ENCODE measurements at places on chromosomes 2 and 18.

DNA sequence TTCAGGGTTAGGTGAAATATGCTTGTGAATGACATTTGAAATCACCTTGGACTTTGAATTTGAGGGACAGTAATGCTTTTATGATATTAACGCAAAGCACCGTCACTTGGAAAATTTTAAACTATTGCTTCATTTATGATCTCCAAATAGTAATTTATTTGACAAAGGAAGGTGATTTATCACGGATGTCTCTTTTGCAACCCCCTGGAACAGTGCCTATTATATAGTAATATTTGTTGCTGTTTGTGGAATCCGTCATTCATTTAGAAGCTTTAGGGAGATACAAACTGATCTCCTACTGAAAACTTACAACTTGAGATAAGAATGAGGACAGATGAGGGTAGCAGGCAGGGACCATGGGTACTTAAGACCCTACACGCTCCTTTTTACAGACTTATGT lies 10.7 kb upstream of the ZEB2 start:
- no peak for DNase-seq

DNA sequence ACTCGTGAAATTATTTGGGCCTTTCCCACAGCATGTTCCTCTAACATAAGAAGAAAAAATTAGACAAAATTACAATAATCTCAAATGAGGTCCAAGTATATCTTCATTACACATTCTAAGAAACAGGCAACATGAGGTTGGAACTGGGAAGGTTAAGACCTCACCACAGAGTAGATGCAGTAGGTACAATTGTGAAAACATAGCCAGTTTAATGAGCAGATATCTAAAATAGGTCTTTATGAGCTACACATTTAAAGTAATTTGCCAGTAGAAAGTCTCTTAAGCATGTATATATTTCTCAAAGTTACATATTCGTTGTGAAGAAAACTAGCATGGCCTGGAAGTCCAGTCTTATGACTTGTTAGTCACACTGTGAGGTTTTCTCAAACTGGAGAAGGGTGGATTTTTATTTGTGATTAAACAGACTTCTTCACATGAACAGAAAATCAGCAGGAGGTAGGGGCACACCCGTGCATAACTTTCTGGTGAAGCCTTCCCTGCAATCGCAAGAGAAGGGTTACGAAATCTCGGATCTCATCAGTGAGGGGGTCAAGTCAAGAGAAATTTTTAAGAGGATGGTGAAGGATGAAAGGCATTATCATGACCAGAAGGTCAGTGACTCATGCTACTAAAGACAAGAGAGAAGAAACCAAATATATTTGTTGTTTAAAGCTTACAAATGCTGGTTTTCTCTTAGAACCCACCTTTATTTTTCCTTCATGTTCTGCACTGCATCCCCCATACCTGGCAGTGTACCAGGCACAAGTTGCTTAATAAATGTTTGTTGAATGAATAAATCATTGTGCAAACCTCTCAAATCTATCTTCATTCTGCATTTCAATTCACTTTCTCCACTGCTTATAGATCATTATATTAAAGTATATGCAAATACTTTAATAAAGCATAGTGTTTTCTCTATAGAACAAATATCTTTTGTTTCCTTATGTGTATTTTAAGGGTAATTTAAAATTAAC lies 5.1 kb upstream of the RAB27B start:
- no peak for DNase-seq

GRCh38 chr2:134284119-134284670 lies 30.3 kb downstream of the MGAT5 start:
- DNase-seq, result no peak

- DNase-seq, result no peak
Measured at GRCh38 chr2:74099835-74100234, 47.9 kb downstream of the BOLA3 start.

- no peak for DNase-seq
Measured at GRCh38 chr2:225090746-225091145, 48.5 kb upstream of the DOCK10 start.

- DNase-seq, result no peak
Measured at GRCh38 chr2:47127862-47128543, 27.1 kb downstream of the STPG4 start.

DNA sequence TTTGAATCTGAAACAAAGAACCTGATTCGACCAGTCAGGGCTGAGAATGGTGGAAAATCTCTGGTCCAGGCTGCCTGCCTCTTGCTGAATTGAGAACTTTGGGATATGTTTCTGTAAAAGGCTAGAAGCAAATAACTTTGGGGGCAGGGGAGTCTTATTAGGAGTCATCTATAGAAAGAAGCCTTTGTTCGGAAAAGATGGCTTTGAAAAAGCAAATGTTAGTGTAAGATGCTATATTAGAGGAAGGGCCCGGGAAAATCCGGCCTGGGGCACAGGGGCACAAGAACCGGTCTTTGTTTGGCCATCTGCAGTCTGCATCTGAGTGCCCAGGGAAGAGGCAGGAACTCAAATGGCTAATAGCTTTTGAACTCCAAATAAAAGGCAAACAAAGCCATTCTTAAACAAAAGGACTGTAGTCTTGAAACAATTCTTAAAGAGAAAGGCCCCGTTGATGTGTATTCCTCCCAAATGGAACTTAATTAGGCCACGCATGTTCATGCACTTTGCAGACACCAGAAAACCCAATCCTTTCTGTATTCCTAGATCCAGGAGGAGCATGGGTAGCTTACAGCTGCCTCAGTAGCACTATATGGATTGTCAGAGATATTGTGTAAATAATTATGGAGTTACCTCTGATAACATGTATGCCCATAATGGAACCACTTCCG lies 180.0 kb upstream of the ARL4C start:
- DNase-seq, result no peak

DNA sequence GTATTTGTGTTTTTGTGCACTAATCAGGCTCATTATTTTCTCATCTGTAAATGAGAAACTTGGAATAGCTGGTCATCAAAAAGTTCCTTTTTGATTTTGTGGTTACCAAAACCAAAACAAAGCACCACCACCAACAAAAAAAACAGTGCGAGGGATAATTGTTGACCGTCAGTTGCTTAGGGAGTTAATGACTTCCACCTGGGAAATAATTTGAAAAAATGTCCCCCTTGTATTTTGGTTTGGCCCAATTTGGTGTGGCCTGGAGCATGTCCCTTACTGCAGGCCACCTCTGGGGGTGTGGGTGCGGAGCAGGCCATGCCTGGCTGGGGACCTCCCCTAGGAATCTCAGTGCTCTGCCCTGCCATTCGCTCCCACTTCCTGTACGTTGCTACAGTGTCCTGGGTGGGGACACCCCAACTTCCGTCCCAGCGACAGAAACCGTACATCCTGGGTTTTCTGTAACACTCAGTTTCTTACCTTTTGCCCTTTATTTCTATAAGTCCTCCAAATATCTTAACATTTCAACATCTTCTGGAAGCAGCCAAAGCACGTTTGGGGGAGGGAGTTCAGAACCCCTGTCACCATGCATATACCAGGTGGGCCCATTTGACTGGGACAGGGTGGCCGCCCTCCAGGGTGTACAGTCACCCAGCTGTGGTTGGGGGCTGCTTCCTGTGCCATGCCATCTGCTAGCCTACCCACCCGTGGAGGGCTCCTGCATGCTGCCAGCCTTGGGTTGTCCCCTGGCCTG lies 31.3 kb downstream of the NCK2 start:
- no peak for DNase-seq

- DNase-seq, result no peak
Measured at GRCh38 chr18:45522371-45522770, 92.9 kb upstream of the SLC14A2 start.

GRCh38 chr2:238358769-238359168 lies 38.5 kb downstream of the TRAF3IP1 start:
- no peak for DNase-seq

DNA sequence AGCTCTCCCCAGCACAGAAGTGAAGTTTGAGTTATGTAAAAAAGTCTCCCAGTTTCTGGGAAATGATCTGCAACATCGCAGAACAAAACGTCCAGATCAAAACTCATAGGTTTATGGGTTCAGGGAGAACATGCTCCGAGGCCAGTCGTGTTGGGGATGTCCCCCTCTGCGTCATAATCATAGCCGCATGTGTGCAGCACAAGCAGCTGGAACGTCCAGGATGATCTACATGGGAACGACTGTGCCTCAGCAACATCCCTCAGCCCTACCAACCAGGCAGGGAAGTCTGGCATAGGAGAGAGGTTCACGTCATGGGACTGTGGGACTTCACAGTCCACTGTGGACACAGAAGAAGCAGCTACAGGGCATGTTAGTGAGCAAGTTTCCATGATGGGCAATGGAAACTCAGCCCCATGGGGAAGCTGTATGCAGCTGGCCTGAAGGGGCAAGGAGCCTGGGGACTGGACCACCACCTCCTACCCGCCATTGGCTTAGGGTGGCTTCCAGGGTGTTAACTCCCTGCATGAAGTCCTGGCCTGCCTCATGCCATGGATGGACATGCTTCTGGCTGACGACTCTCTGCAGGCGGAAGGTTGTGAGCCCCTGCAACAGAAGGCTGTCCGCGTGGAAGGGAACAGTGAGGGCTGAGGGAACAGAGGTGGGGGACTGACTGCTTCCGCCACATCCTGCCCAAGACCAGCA lies 96.9 kb downstream of the COPS8 start:
- no peak for DNase-seq

DNA sequence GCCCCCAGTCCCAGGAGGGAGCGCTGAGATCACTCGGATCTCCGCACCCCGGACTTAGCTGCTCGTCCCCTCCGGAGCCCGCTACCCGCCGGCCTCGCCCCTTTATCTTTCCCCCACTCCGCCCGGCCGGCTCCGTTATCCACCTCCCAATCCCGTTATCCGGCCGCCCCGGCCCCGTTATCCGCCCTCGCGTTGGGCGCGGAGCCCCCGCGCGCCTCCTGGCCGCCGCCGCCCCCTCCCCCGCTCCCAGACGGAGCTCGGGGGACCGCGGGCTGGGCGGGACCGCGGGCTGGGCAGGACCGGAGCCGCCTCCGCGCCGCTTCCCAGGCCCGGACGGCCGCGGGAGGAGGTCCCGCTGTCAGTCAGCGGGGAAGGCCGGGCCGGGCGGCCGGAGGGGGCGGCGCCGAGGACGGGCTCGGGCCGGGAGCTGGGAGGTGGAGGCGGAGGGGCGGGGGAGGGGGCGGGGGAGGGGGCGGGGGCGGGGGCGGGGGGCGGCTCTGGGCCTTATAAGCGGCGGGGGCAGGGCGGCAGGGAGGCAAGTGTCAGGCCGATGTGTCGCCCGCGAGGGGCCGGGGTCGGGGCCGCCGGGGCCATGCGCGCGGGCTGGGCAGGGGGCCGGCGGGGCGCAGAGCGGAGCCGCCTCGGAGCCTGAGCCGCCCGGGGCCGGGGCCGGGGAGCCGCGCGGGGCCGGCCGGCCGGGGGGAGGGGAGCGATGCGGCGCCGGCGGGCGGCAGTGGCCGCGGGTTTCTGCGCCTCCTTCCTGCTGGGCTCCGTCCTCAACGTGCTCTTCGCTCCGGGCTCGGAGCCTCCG lies at the start of gene PKDCC:
TSS of gene PKDCC (plus strand) at position 534 of the 811 bp plus-strand sequence. CDS start at position 713, 179 bp downstream.
- no peak for DNase-seq

- no peak for DNase-seq
Measured at GRCh38 chr2:106575955-106576354, 88.8 kb downstream of the CD8B2 start.

- DNase-seq, result no peak
Measured at GRCh38 chr18:48376406-48376805, 32.8 kb downstream of the ZBTB7C start.
